ENCODE measurements at places on chromosomes 6 and 20. TPM values are rescaled to one million over a fixed set of nuclear protein-coding genes. Genes with fewer than 3 reads are reported as not detected.

- no peak for DNase-seq
- peaks cover 86% of the 10 kb centered on the region for H3K36me3 ChIP-seq
- H3K27me3 ChIP-seq = no peaks in the 10 kb centered on the region
Observed at GRCh38 chr20:63202021-63202420, 13.9 kb downstream of the YTHDF1 start.

DNA sequence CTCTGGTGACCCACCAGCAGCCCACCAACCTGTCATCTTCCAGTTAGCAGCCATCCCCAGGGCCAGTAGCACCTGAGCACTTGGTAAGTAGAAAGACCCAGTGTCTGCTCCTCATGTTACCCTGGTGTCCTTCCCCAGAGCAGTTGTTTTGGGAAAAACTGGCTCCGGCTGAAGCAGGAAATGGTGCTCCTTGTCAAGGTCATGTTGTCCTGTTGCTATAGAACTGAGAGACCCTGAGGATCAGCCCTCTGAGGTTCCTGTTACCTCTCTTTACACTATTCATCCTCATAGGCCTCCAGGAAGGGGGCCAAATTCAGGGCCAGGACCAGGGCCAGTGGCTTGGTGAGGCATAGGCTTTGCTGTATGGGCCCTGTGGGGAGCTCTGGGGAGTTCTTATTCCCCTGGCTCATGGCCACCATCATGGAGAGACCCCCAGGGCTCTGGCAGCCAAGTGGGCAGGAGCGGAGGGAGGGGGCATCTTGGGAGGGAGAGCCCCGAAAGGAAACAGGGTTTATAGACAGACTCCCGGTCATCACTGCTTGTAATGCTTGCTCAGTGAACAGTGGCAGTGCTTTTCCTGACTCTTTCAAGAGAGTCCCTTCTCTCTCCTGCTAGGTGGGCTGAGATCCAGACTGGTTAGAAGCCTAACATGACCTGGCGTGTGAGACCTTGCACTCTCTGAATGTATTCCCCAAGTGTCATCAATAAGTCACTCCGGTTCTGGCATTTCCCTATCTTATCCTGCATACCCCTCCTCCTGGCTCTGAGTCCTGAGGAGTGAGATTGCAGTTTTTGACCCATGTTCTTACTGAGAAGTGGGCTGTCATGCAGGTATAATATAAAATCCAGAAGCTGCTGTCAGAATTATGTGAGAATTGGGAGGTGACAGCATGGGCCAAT is 50.7 kb downstream of the PPARD start:
- H3K4me1 ChIP-seq = peaks cover 51% of the 10 kb centered on the region
- no peaks in the 10 kb centered on the region for H3K27me3 ChIP-seq
- no peak for DNase-seq
- peak overlapping the region; percentile 83 for H3K27ac ChIP-seq

GRCh38 chr20:53959911-53960578 is 110.3 kb downstream of the BCAS1 start:
- no peaks in the 10 kb centered on the region for H3K4me1 ChIP-seq
- no peak overlapping the region for H3K4me3 ChIP-seq
- no peak for DNase-seq
- H3K27ac ChIP-seq = no peak overlapping the region

- no peak overlapping the region for H3K4me3 ChIP-seq
- peak overlapping the region; percentile 97 for H3K27ac ChIP-seq
- H3K36me3 ChIP-seq = no peaks in the 10 kb centered on the region
- DNase-seq = peak; percentile 42
- H3K27me3 ChIP-seq = no peaks in the 10 kb centered on the region
Observed at GRCh38 chr6:20200761-20201630, 11.3 kb downstream of the MBOAT1 start.

GRCh38 chr6:142551274-142551811 is 249.5 kb downstream of the ADGRG6 start:
- H3K27ac ChIP-seq = no peak overlapping the region
- no peaks in the 10 kb centered on the region for H3K27me3 ChIP-seq
- H3K4me3 ChIP-seq = no peak overlapping the region
- peak; percentile 34 for DNase-seq
- H3K36me3 ChIP-seq = no peaks in the 10 kb centered on the region

Gene PKIB
- total RNA-seq = 61.1 TPM

Measured in stomach (tissue), 19 donors.